CD8-positive, alpha-beta memory T cell (primary cell): ENCODE measurements at places on chromosomes 7 and 10.

DNA sequence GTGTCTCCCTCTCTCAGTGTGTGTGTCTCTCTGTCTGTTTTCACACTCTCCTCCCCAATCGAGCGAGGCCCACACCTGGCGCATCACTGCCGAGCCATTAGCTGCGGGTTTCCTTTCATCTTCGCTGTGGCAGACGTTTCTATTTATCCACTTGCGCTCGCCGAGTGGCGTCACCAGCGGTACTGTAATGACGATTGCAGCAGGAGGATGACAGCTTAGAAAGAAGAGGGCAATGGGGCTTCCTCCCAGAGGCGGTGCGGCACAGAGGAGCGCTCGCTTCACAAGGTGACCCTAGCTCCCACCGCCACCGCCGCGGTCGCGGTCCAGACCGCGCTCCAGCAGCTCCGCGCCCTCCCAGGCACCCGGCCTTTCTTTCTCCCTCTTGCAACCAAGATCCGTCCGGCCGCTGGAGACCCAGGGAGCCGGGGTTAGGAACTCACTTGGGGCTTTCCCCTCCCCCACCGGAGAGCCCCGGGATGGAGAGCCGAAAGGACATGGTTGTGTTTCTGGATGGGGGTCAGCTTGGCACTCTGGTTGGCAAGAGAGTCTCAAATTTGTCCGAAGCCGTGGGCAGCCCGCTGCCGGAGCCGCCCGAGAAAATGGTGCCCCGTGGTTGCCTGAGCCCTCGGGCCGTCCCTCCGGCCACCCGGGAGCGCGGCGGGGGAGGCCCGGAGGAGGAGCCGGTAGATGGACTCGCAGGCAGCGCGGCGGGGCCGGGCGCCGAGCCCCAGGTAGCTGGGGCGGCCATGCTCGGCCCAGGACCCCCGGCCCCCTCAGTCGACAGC is at the start of gene EVX1:
EVX1 (plus strand) TSS at position 248 of the 785 bp plus-strand sequence; CDS start at position 477, 229 bp downstream.
- peak; percentile 38 for DNase-seq

- no peak for DNase-seq
Measured at GRCh38 chr10:59960751-59961150, 54.4 kb upstream of the CCDC6 start.

GRCh38 chr7:55369427-55370400 is 4.6 kb downstream of the LANCL2 start:
- no peak for DNase-seq

- DNase-seq, result no peak
Measured at GRCh38 chr7:32774541-32774951, 117.0 kb downstream of the KBTBD2 start.
